ENCODE measurements at places on chromosomes 6 and 20.

DNA sequence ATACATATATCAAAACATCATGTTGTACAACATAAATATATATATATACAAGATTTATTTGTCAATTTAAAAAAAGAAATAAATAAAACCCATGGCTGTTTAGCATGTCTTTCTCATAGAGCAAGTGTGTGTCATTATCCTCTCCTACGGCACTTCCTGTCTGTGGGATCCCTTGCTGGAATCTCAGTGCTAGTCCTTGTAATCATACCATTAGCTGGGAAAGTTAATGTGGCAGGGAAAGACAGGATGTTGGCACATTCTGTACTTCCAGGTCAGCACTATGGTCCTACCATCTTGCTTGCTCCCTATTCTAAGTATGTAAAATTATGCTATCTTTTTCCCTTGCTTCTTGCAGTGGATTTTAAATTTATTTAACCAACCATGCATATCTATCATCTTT, 9.5 kb upstream of the SLC17A3 start:
- DNase-seq = no peak

GRCh38 chr20:42506397-42506796, 683.3 kb downstream of the PTPRT start:
- no peak for DNase-seq

DNA sequence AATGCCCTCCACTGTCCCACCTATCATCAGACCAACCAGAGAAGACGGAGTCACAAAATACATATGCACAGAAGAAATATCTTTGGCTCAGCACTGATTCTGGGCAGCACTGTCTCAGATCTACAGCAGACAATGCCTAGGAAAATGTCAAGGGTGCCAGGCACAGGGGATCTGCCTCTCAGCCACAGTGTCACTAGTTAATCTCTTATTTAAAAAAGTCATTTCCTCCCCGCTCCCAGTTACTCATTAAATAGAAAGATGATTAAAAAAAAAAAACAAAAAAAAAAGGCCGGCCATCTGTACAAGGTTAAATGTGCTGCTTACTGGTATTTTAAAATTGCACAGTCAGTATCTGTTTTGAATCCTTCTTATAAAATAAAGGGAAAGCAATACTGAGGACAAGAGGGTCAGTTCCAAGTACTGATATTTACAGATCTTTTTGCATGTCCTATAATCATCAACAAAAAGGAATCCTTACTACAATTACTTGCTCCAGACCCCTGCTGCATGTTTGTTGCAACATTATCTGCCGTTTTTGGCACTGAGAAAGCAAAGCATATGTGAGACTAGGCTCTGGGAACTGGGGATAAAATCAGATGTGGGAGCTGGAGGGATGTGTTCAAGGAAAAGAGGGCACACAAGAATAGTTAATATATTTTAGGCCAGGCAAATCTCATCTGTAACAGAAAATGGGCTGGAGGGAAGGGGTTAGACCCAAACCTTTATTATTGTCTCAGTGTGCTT, 299.3 kb downstream of the KIF16B start:
- no peak for DNase-seq

- no peak for DNase-seq
Measured at GRCh38 chr6:135268740-135269139, 87.6 kb downstream of the MYB start.

DNA sequence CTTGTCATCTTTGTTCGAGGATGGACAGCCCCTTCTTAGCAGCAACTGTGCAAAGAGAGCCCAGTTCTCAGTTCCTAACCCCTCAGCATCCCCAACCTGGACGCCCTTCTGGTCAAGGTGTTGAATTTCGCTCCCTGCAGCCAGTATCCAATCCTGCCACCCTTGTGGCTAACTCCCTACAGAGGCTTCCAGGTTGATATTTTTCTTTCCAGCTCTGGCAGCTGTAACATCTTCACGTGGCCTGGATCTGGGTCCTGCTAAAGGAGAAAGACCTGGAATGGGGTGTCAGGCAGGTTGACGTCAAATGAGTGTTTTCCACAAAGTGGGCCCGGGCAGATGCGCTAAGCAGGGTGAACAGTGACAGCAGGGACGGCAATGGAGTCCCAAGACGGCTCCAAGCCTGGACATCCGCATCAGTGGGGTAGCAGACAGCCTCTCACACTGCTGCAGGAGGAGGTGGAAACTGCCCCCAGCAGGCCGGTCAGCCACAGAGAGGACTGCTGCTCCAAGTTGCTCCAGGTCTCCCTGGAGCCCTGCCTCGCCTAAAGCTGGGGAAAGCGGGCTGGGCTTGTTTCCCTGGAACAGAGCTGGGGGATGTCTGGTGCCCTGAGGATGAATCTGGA, 1.0 kb upstream of the YTHDF1 start:
- peak; percentile 78 for DNase-seq

- peak; percentile 94 for DNase-seq
Measured at GRCh38 chr6:5995949-5996713, 10.6 kb downstream of the NRN1 start.

GRCh38 chr6:135329851-135330803, 149.0 kb downstream of the MYB start:
- DNase-seq = no peak

- no peak for DNase-seq
Measured at GRCh38 chr6:23532227-23532626, 593.8 kb upstream of the NRSN1 start.

GRCh38 chr20:53786445-53787267, 193.0 kb upstream of the ZNF217 start:
- no peak for DNase-seq

DNA sequence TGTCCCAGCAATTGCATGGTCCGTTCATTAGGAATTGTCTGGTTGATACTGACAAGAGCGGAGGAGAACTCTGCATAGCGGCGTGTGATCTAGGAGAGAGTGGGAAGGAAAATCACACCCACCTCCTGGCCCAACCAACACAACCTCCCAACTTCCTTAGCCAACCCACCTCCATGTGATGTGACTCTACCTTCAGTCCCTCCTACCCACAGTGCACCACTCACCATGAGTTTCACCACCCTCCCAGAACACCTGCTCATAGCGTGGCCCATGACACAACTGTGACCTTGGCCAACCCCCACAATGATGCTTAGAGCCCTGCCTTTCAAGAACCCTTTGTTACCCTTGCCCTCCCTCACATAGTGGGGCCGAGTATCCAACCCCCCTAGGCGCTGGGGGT, 7.7 kb downstream of the VPS52 start:
- DNase-seq = no peak

DNA sequence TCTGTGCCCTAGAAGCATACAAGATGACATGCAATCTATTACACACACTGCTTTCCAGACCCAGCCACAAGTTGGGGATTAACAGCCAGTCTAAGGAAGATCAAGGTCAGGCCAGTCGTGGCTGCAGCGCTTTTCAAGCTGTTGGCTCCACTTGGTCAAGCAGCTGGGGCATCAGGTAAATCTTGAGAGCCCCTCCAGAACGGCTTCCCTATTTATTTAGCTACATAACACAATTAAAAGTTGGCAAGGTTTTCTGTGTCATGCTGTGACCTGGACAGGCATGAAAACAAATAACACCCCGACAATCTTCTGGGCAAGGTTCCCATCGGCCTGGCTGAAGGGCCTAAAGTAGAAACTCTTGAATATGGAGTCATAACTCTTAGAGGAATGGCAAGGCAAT, 524.3 kb downstream of the PRKN start:
- no peak for DNase-seq

DNA sequence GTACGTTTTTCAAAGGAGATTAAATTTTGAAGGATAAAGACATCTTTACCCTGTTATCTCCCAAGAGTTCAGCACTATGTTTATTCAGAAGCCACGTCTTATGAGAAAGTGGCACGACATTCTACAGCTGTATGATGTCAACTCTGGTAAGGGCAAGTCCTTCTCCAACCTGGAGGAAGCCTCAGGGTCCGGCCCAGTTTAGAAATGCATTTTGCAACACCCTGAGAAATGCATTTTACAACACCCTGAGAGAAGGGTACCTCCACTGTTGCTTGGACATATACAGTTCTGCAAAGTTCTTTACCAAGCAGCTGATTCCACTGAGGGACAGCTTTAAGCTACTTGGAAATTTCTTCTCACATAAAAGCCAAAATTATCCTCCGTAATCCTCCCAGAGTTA, 17.5 kb downstream of the NAPB start:
- DNase-seq = no peak

DNA sequence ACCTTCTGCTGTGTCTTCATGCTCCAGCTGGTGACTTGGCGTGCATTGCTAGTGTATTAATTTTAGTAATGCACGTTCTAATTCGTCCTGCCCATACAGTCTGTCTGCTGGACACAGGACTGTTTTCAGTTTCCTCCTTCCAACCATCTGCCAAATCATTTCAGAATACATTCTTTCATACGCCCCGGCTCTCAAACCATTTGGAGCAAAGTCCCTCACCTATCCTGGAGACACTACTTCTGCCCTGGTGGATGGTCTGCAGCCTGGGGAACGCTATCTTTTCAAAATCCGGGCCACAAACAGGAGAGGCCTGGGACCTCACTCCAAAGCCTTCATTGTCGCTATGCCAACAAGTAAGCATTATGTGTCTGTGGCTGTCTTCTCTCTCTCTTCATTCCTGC, 60.5 kb downstream of the FNDC1 start:
- DNase-seq = no peak

DNA sequence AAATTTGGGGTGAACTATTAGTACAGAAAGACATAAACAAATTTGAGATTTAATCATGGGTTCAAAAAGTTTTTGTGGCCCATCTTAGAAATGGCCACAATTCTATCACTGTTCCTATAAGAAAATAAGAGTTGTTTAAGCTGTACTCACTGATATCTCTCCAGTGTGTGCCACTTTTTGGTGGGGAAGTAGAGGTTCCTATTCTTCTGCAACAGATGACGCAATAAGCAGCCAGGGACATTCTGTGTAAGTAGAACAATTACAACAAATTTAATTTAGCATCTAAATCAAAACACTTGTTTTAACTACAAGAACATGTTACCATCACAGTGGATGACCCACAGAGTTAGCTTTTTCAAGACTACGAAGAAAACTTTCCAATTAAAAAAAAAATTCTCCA, 9.9 kb downstream of the SERAC1 start:
- DNase-seq = no peak

DNA sequence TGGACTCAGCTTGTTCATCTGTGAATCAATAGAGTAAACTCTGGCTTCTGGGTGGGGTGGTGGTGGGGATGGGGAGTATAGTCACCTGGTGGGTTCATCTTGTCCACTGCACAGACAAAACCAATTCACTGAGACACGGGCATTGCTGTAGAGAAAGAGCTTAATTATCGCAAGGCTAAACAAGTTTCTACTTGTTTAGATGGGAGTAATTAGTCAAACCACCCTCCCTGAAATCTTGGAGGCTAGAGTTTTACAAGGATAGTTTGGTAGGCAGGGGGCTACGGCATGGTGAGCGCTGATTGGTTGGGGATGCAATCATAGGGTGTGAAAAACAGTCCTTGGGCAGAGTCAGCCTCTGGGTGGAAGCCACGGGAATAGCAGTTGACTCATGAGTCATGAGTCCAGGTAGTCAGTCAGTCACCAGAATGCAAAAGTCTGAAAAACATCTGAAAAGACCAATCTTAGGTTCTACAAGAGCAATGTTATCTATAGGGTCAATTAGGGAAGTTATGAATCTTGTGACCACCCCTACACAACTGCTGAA, 77.8 kb downstream of the STMND1 start:
- DNase-seq = no peak

DNA sequence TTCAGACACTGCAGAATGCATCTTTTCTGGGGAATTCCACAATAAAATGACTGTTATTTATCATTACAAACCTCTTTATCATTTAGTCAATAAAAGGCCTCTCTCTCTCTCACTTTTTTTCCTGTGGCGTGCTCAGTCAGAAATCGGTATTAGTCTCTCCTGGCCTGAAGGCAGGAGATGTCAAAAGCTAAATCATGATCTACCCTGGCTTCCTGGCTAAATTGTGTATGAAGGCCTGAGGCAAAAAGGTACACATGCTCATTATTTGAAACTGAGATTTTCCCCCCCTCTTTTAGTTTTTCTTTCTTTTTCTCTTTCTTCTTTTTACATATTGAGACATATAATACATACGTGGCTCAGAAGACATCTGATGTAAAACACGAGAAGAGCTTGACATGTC, 375.0 kb upstream of the SLC35B3 start:
- DNase-seq = no peak

DNA sequence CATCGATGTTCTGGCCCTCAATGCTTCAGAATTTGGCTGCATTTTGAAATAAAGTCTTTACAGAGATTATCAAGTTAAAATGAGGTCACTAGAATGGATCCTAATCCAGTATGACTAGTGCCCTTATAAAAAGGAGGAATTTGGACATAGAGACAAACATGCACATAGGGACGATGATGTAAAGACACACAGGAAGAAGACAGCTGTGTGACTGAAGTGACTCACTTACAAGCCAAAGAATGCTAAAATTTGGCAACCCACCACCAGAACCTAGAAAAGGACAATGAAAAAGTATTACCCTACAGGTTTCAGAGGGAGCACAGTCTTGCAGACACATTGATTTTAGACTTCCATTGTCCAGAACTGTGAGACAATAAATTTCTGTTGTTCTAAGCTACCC, 322.8 kb upstream of the GJE1 start:
- DNase-seq = no peak

DNA sequence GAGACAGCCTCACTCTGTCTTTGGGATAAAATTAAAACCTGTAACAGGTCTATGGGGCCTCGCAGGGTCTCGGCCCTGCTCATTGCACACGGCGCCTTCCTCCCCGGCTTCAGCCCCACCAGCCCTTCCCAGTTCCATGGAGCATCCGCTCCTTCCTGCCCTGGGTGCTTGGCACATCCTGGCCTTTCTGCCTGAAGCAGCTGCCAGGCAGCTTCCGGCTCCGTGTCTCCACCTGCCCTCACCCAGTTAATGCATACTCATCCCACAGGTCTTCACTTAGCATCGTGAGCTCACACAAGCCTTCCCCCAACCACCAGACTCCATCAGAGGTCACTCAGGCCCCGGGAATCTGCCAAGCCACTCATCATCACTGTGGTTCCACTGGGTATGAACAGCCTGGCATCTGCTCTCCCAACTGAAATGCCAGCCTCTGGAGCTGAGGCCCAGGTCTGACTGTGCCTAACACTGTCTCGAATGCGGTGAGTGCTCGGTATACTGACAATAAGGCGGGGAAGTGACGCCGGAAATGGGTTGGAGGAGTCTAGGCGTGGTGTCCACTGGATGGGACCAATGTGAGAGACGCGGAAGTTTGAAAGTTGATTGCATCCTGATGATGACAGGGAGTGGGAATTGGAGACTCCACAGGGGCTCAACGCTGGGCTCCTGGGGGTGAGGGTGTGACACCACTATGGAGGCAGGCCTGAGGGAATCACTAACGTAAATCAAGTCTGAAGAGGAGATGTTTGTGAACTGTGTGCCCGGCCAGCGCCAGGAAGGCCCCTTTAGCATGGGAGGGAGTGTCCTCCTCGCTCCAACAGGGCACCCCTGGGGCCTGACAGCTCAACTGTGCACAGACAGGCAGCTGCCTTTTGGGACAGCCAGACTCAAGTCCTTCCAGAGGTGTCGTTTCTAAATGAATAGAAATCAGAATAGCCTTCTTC, 245.8 kb downstream of the TTLL2 start:
- peak; percentile 37 for DNase-seq

GRCh38 chr20:25277941-25278521, 30.1 kb downstream of the PYGB start:
- DNase-seq = peak; percentile 33

All from H7 (cell line).